Activated T-cell treated with anti-CD3 and anti-CD28 coated beads, Interleukin-2, amount 50 U/mL, for 4 hours (primary cell): ENCODE measurements at places on chromosomes 5 and 9. TPM values are rescaled to one million over a fixed set of nuclear protein-coding genes. Genes with fewer than 3 reads are reported as not detected.

TLR4 gene
- not detected for total RNA-seq

SPINK13 gene
- not detected for total RNA-seq

CHSY3 gene
- not detected for total RNA-seq

ISOC1 gene
- total RNA-seq: 31.2 TPM

- no peak for DNase-seq
Measured at GRCh38 chr5:158868546-158868945, 231.2 kb downstream of the EBF1 start.

DNA sequence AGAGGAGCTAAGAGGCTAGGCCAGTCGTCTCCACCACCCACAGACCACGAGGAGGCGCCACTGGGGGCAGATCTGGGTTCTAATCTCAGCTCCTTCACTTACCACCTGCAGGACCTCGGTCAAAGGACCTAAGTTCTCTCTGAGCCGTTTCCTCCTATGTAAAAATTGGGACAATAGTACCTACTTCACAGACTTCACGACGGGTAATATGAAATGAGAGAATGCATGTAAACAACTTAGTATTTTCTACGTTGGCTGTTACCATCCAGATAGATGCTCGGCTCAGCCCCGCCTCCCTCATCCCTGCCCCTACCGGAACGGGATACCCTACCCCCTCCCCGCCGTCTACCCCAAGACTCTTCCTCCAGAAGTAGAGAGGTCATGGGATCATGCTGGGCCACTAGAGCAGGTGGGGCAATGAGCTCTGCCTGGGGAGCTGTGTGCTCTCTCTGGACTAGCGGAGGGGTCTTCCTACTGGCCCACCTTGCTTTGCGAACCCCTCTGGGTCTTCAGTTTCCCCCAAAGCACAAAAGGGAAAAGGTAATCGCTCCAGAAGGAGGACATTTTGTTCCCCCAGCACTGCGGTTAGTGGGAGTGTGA lies 541 bp downstream of the GNPDA1 start:
- peak; percentile 64 for DNase-seq
